Activated naive CD4-positive, alpha-beta T cell (primary cell): ENCODE measurements at places on chromosomes 7 and 10.

- no peak for DNase-seq
Observed at GRCh38 chr7:148726385-148726784, 27.7 kb downstream of the CUL1 start.

- no peak for DNase-seq
Observed at GRCh38 chr7:45064047-45064725, 24.6 kb downstream of the NACAD start.

DNA sequence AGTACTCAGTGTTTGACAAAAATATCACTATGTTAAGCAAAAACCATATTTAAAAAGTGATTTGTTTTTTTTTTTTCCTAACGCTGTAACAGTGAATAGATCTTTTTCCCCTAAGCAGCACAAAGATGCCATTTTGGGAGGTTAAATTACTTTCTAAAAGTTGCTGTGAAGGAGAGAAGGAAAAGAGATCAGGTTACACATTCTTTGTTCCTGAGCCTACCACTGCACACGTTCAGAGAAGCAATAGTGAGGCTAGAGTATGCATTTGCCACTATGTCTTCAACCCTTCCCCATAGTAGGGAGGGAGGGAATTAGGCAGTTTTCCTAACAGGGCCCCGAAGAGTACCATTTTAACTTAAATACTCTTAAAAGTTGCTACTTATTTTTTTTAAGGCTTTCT is 38.9 kb downstream of the BMPR1A start:
- DNase-seq: no peak

GRCh38 chr7:81736091-81736490 is 33.8 kb downstream of the HGF start:
- DNase-seq: no peak

- DNase-seq: no peak
Observed at GRCh38 chr10:3777981-3778691, 6.9 kb downstream of the KLF6 start.

- DNase-seq: no peak
Observed at GRCh38 chr10:123109466-123109865, 26.3 kb upstream of the HMX3 start.

DNA sequence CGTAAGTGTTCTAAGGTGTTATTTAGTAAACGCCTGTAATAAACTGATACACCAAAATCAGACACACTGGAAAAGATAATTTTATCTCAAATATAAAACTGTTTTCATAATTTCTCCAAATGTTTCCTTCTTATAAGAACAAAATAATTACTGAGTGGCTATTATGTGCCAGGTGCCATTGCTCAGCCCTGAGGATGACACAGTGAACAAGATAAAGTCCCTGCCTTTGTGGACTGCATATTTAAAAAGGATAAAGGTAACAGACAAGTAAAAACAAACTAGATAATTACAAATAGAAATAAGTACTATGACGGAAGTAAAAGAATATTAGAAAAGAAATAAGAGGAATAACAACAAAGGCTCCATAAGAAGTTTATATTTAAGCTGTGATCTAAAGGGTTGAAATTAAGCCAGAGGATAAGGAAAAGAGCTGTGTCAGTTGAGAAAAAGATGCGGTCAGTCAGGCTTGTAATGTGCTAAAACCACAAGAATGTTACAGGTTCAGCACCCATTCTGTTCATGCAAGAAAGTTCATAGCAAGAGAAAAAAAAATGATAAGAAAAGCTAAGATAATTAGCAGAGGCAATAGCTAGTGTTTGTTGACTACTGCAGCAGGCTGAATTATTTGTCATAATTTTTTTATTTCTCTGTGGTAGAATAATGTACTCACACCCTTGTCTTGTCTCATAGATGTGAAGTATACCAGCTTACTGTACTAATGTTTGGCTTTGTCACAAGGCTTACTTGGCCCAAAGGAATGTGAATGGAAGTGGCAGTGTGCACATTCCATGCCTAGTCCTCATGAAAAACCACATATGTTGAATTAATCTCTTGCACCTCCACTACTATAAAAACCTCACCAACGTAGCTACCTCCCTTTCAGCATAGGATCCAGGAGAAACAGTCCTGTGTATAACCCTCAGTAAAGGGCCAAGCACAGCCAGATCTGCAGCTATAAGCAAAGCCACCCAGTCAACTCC is 75.1 kb downstream of the CRPPA start:
- DNase-seq: no peak

DNA sequence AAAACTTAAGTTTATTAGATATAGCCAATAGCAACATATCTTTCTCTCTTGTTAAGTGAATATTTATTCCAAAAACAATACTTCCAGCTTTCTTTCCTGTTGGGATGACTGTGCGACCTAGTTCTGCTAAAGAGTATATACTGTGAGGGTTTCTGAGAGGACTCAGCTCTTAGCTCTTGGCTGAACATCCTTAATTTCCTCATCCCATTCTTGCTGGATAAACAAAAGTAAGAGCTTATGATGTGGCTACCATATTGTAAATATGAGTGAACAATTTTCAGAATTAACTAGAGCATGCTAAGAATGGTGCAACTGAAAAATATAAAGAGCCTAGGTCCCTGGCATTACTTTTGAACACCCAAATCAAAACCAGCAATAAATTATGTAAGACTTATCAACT is 279.5 kb upstream of the GNAI1 start:
- DNase-seq: no peak

GRCh38 chr7:116234517-116235200 is 24.3 kb downstream of the TES start:
- no peak for DNase-seq

- no peak for DNase-seq
Observed at GRCh38 chr7:89312551-89312950, 517.0 kb upstream of the TEX47 start.

DNA sequence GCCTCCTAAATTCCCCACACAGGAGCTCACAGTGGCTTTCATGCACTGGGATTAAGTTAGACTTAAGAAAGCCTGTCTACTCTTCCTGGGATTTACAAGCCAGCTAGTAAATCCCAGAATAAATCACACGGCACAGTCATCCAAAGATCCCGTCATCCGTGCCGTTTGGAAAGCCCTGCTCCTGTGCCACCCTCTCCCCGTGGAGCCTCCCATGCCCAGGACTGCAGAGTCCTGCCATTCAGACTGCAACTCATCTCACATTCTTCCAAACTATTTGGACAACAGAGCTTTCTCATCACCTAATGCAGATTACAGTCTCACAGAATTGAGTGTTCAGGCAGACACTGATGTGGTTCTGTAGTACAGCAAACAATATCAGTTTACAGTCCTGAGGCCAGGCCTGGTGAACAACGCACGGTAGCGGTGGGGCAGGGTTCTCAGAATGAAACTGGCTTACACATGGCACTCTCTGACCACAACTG is 166.5 kb downstream of the EGFR start:
- no peak for DNase-seq

- DNase-seq: no peak
Observed at GRCh38 chr7:75842836-75843446, 29.3 kb upstream of the CCL24 start.

DNA sequence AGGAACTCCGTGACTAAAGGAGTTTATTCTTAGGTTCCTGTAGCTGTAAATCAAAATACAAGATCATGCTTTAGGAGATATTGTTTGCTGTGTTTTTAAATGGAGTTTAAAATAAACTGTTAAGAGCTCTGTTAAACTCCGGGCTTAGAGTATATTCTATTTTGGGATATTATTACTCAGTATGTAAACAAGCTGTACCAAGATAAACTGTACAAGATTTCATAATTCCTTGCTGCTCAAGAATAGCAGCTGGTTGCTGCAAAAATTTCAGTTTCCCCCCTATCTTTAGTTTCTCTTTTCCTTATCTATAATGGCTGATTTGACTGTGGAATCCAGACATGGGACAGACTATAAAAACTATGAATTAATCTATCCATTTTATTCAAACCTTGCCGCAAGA is 215.7 kb downstream of the HTR7 start:
- DNase-seq: no peak

DNA sequence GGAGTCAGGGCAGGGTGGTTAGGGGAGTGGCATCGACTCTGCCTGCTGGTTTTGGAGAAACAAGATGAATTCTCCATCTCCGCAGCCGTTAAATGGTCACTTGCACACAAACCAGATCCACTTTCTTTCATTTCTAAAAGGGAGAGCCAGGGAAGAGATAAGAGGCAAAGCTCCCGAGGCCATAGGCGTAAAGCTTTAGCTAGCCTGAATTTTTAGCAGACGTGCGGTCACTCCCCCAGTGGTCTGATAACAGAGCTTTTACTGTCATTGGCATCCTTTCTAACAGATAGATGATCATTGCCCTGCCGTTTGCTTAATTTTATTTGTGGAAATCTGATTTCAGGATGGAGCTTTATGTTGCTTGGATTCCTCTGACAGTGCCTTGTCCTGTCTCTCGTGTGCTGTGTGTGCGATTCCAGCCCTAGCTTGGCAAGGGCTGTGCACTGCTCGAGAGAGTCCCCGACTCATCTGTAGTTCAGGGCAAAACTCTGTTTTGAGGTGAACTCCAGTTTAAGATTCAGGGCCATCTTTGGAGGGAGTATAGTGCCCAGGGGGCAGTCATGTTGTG is 62.5 kb downstream of the GATA3 start:
- no peak for DNase-seq

DNA sequence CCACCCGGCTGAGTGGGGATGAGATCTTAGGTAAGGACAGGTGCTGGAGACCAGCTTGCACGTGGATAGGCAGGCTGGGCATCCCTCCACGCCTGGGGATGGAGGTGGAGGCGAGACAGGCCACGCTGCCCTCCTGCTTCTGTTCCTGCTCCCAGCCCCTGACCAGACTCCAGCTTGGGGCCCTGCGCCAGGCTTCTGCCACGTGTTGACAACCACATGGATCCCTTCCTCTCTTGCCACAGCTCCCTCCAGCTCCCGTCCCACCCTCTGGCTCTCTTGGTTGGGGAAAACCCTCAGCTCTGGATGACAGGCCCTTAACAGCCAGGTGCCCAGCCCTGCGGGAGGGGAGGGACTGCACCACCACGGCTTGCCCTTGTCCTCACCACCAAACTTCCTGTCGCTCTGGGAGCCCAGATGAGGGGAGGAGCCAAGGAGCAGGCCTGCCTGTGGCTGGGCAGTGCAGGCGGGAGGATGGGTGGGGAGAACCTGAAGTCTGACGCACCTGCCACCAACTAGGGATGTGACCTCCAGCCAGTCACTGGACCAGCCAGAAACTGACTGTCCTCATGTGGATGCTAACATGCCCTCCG is 36.0 kb downstream of the KCNH2 start:
- peak; percentile 16 for DNase-seq

DNA sequence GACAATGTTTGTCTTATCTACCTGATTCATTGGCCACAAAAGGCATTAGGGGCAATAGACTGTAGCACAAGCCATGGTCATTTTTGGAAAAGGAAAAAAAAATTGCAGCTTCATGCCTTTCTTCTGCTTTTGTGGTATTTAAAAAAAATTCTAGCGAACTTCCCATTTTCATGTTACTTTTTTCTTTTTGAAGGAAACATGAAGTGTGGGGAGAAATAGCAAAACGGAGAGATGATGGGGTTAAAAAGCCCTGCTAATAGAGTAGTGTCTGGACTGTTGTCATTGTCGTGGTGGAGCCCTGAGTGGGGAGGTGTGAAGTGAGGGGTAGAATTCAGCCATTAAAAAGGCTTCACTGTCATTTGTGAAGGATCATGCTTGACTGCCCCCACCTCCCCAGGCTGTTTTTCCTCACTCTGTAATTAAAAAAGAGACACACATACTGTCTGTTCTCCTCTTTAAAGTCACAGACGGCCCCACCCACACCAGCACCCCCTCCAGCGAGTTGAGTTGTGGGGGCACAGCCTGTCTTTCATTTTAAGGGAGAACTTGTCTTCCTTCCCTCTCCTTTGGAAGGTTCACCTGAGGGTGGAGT is 272.4 kb downstream of the CREB5 start:
- no peak for DNase-seq

GRCh38 chr10:17655567-17656146 is 11.7 kb downstream of the STAM start:
- no peak for DNase-seq

- no peak for DNase-seq
Observed at GRCh38 chr10:110216942-110217661, 9.7 kb downstream of the MXI1 start.

- DNase-seq: no peak
Observed at GRCh38 chr7:48452218-48452617, 281.0 kb downstream of the ABCA13 start.

DNA sequence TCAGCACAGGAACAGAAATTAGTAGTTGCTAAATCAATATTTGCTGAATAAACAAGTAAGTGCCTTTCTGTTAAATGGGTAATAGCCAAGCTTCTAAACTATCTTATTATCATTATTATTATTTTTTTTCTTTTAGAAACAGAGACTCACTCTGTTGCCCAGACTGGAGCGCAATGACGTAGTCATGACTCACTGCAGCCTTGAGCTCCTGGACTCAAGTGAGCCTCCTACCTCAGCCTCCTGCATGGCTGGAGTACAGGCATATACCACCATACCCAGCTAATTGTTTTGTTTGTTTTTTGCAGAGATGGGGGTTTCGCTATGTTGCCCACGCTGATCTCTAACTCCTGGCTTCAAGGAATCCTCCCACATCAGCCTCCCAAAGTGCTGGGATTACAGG is 12.3 kb upstream of the ELN start:
- no peak for DNase-seq
